Calu3 (cell line): ENCODE measurements at places on chromosomes 16 and 17. TPM values are rescaled to one million over a fixed set of nuclear protein-coding genes. Genes with fewer than 3 reads are reported as not detected.

RPRML gene
- not detected in 2 replicates for total RNA-seq

VAT1L gene
- total RNA-seq, result not detected in 2 replicates

DNA sequence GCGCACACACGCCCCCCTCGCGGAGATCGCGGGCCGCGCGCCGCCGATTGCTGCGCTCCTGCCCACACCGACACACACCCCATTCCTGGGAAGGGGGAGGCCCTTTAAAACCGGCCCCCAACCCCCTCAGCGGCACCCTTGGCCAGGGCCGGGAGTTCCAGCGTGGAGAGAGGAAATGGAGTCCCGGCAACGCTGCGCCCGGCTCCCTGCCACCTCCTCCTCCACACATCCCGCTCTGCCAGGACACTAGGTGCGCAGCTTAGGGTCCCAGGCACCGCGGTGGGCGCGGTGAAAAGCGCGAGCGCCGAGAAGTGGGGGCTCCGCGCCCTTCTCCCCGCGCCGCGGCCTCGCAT lies 397 bp downstream of the CDC42EP4 start:
- H3K36me3 ChIP-seq, result peaks cover 55% of the 10 kb centered on the region
- H3K4me3 ChIP-seq, result peak overlapping the region; percentile 94
- H3K27ac ChIP-seq, result peak overlapping the region; percentile 93
- H3K4me1 ChIP-seq, result peaks cover 33% of the 10 kb centered on the region
- H3K27me3 ChIP-seq, result no peaks in the 10 kb centered on the region

GRCh38 chr16:85677383-85677967 lies 11.3 kb downstream of the GINS2 start:
- H3K27me3 ChIP-seq, result no peaks in the 10 kb centered on the region
- H3K27ac ChIP-seq, result no peak overlapping the region
- H3K4me3 ChIP-seq, result no peak overlapping the region
- peaks cover 20% of the 10 kb centered on the region for H3K36me3 ChIP-seq
- peaks cover 16% of the 10 kb centered on the region for H3K4me1 ChIP-seq

GRCh38 chr17:66372182-66372581 lies 69.8 kb downstream of the PRKCA start:
- H3K27ac ChIP-seq, result no peak overlapping the region
- H3K4me1 ChIP-seq, result peaks cover 60% of the 10 kb centered on the region
- H3K36me3 ChIP-seq, result peaks cover 45% of the 10 kb centered on the region
- DNase-seq, result no peak

GAS2L2 gene
- total RNA-seq, result not detected in 2 replicates

- no peaks in the 10 kb centered on the region for H3K36me3 ChIP-seq
- H3K4me1 ChIP-seq, result no peaks in the 10 kb centered on the region
- no peaks in the 10 kb centered on the region for H3K27me3 ChIP-seq
Measured at GRCh38 chr17:896953-897661, 82.5 kb downstream of the NXN start.

GRCh38 chr17:52209507-52209906 lies 51.0 kb upstream of the CA10 start:
- peak; percentile 20 for DNase-seq
- peak overlapping the region; percentile 8 for H3K27ac ChIP-seq
- H3K27me3 ChIP-seq, result no peaks in the 10 kb centered on the region
- peaks cover 21% of the 10 kb centered on the region for H3K4me1 ChIP-seq
- no peaks in the 10 kb centered on the region for H3K36me3 ChIP-seq
- H3K4me3 ChIP-seq, result no peak overlapping the region

NR1D1 gene
- total RNA-seq, result 35.0 and 36.4 TPM in 2 replicates

MT1H gene
- total RNA-seq, result not detected in 2 replicates

- no peaks in the 10 kb centered on the region for H3K27me3 ChIP-seq
- H3K4me3 ChIP-seq, result no peak overlapping the region
- H3K4me1 ChIP-seq, result no peaks in the 10 kb centered on the region
- no peaks in the 10 kb centered on the region for H3K36me3 ChIP-seq
- DNase-seq, result no peak
- H3K27ac ChIP-seq, result no peak overlapping the region
Measured at GRCh38 chr17:49633762-49634484, 44.0 kb downstream of the SPOP start.

- H3K36me3 ChIP-seq, result peaks cover 6% of the 10 kb centered on the region
- DNase-seq, result no peak
- H3K4me3 ChIP-seq, result no peak overlapping the region
- no peaks in the 10 kb centered on the region for H3K27me3 ChIP-seq
- peaks cover 14% of the 10 kb centered on the region for H3K4me1 ChIP-seq
Measured at GRCh38 chr17:35889241-35889640, 9.1 kb upstream of the CCL5 start.

DNA sequence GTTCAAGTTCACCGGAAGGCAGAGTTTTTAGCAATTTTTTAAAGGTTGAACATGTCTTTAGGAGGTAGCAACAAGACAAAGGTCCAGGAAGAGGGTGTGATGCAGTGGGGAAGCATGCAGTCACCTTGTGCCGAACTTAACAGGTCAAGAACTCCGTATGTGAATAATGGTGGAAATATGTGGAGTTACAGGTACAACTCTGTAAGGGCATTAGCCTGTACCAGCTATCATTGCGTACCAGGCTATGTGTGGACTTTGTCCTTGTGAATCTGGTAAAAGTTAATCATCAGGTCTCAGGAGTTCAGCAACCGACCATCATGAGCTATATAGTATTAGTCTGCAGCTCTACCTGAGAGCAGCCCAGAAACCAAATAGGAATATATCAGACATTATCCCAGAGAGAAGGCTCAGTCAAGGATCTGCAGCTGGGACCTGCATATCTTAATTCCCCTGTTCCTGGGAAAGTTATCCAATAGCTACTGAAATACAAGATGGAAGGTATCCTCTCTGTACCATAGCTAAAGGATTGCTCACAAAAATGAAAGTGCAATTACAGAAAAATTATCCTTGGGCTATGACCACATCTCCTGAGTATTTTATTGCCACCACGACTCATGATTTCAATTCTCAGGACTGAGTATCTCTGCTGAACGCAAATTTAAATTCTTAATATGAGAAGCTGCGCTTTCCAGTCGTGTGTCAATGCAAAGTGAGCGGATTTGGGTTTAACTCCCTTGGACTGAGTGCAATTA lies 469.3 kb downstream of the CDH13 start:
- H3K27me3 ChIP-seq, result no peaks in the 10 kb centered on the region
- no peaks in the 10 kb centered on the region for H3K4me1 ChIP-seq
- peak overlapping the region; percentile 54 for H3K27ac ChIP-seq
- H3K4me3 ChIP-seq, result no peak overlapping the region
- no peaks in the 10 kb centered on the region for H3K36me3 ChIP-seq

GRCh38 chr16:81693041-81693743 lies 85.9 kb upstream of the PLCG2 start:
- peaks cover 24% of the 10 kb centered on the region for H3K36me3 ChIP-seq
- no peaks in the 10 kb centered on the region for H3K27me3 ChIP-seq
- H3K4me1 ChIP-seq, result no peaks in the 10 kb centered on the region
- H3K4me3 ChIP-seq, result no peak overlapping the region
- DNase-seq, result no peak
